ENCODE measurements at places on chromosomes 7 and 10.

DNA sequence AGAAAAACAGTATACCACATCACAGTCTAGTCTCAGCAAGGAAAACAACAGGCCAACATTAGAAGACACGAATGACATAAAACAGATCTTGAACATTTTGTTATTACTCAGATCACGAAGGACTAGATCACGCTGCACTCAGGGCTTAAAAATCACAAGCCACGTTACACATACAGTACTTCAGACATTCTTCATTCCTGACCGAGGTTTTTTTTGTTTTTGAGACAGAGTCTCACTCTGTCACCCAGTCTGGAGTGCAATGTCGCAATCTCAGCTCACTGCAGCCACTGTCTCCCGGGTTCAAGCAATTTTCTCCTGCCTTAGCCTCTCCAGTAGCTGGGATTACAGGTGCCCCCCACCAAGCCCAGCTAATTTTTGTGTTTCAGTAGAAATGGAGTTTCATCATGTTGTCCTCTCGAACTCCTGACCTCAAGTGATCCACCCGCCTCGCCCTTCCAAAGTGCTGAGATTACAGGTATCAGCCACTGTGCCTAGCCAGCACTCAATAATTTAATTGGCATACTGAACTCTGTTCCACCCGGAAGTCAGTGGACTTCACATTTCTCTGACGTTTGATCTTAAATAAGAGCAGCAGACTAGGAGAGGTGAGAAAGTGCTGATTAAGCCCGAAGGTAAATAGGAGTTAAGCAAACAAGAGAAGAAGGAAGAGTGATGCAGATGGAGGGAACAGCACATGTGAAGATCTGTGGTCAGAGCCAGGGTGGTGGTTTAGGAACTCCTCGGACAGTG lies 3.5 kb downstream of the AIMP2 start:
- DNase-seq, result no peak

DNA sequence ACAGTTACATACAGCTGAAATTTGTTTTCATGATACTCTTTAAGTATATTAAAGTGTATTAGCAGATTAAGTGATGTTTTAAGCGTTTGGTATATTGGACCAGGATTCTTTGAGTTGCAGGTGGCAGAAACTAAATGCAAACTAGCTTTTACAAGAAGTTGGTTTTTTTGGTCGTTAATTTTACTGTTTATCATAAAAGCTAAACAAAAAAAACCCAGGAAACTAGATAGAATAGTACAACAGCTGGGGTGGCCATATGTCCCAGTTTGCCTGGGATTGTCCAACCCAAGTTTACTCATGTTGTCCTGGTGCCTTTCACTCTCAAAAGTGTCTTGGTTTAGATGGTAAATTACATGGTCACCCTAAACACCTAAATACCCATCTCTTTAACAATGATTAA lies 108.7 kb downstream of the PHTF2 start:
- DNase-seq, result no peak

GRCh38 chr10:52811776-52812175 lies 39.2 kb upstream of the MBL2 start:
- no peak for DNase-seq

GRCh38 chr10:132611986-132612385 lies 74.4 kb downstream of the INPP5A start:
- DNase-seq, result no peak

- no peak for DNase-seq
These were observed 199.6 kb downstream of the WDR37 start for GRCh38 chr10:1255600-1256431.

Data from GOT3 (cell line).